A549 (cell line): ENCODE measurements at places on chromosomes 6 and 20. TPM values are rescaled to one million over a fixed set of nuclear protein-coding genes. Genes with fewer than 3 reads are reported as not detected.

HAO1 gene
- not detected in 3 replicates for polyA plus RNA-seq

ARMH2 gene
- polyA plus RNA-seq, result not detected in 3 replicates

DEFB129 gene
- not detected in 3 replicates for polyA plus RNA-seq

RGS17 gene
- 2.5 to 3.2 TPM (median 2.5 TPM) in 3 replicates for polyA plus RNA-seq

RAET1L gene
- polyA plus RNA-seq, result 0.18 to 0.22 TPM in 2 of 3 replicates, not detected in the other

NEURL2 gene
- polyA plus RNA-seq, result 1.4 to 1.6 TPM (median 1.4 TPM) in 3 replicates

SYNE1 gene
- polyA plus RNA-seq, result 9.9 to 15.9 TPM (median 10.5 TPM) in 3 replicates

TEAD3 gene
- 3.0 to 4.5 TPM (median 4.2 TPM) in 3 replicates for polyA plus RNA-seq

XKR7 gene
- 0.01 TPM in 1 of 3 replicates, not detected in the others for polyA plus RNA-seq

TP53TG5 gene
- polyA plus RNA-seq, result not detected in 3 replicates
